NCI-H1436 treated with DMSO at 0.1 percent for 48 hours (cell line): ENCODE measurements at places on chromosomes 1 and 21.

- DNase-seq: no peak
These were observed 56.8 kb downstream of the DESI2 start for GRCh38 chr1:244709476-244710368.

DNA sequence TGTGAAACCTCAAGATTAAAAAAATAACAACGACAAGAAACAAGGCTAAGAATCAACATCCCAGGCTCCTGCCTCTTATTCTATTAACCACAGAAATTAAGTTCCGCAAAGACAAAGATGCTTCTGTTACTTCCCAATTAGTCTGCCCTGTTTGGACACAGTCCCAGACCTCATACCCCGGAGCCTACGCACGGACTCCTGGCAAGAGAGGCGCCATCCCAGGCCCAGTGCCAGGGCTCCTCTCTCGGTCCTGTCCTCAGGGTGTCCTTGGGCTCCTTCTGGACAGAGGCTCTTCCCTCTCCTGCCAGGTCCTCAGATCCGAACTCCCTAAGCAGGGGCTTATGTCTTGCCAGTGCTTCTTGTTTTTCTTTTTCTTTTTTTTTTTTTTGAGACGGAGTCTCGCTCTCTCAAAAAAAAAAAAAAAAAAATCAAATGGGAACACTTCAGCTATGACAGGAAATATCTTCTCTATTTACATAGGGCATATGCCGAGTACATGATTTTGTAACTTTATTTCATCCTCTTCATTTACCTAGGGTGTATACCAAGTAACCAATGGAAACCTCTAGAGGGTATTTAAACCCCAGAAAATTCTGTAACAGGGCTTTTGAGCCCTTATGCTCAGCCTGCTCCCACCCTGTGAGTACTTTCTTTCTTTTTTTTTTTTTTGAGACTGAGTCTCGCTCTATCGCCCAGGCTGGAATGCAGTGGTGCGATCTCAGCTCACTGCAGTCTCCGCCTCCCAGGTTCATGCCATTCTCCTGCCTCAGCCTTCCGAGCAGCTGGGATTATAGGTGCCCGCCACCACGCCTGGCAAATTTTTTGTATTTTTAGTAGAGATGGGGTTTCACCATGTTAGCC, 11.7 kb upstream of the ENO1 start:
- DNase-seq: no peak

GRCh38 chr1:90435351-90435750, 281.8 kb downstream of the BARHL2 start:
- DNase-seq: no peak

DNA sequence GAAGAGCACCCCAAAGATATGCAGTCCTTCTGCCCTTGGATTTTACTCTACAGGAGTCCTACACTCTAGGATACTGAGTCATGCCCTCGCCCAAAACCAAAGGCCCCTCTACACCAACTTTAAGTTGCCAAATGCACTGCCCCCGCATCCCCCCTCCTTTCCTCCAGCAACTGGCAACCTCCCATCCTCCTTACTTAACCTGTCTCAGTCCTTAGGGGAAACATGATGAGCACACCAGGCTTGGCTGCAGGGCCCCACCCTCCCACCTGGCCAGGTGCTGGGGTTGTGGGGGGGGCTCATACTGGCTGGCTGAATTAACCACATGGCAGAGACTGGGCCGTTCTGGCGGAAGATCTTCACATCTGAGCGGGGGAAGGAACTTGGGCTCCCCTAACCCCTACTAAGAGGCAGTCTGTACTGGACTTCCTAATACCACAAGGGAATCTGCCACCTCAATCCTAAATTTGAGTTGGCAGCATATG, 1.2 kb downstream of the HDGF start:
- DNase-seq: no peak

DNA sequence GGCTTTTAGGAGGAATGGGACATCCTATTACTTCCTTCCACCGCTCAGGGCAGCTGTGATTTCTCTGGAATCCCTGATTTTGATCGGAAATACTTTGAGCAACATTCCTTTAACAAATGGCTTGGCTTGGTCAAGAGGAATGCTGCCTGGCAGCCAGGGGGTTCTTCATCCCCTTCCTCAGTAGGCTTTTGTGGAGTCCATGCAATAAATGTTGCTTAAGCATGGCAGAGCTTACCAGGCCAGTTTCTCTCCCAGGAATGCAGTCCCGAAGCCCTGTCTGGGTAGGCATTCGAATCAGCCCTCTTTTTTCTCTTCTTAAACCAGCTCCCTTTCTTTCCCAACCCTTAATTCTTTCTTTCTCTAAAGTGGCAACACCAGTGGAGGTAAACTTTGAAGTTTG, 177.1 kb upstream of the KIAA0040 start:
- no peak for DNase-seq

GRCh38 chr1:78045926-78046778, at the start of gene GIPC2:
Gene GIPC2, plus strand, starts transcription at chr1:78045966. Its CDS starts 129 bp downstream, at chr1:78046095.
- DNase-seq: no peak

DNA sequence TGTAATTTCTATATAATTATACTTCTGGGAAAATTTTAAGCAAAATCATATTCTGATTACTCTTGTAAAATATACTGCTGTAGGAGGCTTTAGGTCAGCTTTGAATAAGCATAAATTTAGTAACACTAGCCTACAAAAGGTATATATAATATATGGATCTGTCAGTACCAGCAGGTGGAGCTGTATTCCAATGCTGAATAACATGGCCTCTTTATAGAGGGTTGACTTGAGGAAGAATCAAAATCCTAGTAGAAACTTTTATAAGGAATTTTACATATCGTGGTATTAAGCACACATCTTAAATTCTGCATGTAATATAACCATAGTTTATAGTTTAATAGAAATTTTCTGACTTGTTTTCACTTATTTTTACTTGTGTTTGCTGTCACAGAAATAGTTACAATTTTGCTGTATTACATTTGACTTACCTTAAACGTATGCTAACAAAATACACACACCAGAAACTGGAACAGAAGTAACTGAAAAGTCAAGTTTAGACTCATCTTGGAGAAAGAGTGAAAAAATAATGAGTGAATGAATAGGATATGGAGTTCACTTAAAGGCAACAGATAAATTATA, 79.3 kb downstream of the HMCN1 start:
- DNase-seq: no peak

- no peak for DNase-seq
These were observed 130.3 kb upstream of the DPYD start for GRCh38 chr1:98051065-98051675.

DNA sequence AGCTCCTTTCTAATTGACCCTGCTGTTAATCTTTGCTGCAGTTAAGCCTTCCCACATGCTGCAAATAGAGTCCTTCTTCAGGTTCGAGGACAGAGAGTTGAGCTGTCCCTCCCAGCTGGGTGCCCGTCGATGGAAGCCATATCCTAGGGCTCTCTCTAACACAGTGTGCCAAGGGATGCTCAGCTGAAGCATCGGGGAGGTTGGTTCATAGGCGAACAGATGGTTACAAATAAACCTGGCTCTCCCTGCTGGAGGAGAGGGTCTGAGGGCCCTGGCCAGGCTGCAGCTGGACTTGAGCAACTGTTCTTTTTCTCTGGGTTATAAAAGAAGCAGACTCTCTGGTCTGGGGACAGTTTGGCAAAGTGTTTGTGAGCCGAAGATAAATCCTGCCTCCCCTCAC, 120.3 kb upstream of the C8B start:
- no peak for DNase-seq

DNA sequence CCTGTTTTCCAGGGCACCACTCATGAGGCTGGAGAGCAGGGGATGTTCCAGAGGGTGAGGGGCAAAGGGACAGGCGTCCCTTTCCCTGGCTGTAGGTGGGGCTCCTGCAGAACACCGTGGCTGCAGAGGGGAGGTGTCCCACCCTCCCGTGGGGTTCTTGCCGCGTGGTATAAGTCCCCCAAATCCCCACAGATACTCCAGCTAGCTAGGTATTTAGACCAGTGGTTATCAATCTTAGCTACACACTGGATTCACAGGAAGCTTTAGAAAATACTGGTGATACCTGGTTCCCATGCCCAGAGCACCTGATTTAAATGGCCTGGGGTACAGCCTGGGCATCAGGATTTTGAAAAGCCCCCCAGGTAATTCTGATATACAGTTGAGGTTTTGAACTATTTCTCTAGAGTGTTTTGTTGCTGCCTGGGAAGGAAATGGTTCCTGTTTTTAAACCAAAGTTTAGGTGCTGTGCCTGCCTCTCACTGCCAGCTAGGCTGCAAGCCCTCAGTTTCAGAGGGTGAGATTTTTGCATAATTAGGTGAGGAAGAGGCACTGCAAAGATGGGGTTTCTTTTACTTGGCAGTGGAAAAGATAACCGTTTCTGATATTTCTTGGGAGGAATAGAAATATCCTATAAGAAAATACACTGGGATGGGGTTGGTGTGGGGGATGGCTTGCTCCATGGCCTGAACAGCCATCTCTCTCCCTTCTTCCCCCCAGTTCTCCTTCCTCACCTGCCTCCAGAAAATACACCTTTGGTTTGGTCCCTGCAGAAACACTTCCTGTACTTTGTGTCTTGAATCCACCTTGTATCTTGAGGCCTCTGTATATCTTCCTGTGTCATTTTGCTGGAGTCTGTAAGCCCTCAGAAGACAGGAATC, 51.7 kb downstream of the RASSF5 start:
- no peak for DNase-seq

DNA sequence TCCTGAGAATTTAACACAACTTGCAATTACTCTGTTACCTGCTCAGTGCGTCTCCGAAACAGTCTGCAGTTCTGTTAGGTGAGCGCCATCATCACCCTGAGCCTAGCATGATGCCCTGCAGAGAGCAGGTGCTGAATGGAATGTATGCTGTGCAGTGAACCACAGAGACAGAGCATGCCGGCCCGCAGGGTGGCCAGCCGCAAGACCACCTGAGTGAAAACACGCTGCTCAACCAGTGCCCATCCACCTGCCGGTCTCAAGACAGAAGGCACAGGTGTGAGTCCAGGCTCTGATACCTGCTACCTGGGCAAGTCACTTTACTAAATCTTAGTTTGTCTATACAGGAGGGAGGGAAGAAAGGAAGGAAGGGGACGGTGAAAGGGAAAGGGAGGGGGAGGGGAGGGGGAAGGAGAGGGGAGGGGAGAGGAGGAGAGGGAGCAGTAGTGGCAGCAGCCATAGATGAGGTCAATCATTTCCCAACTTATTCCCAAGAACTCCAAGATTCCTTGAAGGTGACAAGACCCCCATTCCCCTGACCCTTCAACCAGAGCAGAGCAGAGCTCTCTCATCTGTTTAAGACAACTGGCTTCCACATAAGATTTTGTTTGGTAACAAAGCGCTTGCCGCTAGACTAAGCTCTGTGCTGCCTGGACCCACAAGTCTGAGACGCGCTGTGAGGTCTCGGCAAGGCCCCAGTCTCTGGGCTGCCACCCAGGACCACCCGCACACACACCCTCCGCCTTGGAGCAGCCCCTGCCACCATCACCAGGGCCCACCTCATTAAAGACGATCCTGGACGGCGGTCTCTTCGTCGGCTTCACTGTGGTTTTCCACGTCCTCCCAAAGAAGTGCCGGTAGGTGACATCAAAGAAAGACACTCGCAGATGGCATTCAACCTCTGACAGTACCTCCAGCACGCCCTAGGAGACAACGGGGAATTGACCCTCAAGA, 14.5 kb downstream of the NPHP4 start:
- DNase-seq: no peak

GRCh38 chr21:38310646-38311485, 54.1 kb downstream of the KCNJ15 start:
- no peak for DNase-seq

- no peak for DNase-seq
These were observed 21.4 kb downstream of the SEC16B start for GRCh38 chr1:177948336-177948972.

DNA sequence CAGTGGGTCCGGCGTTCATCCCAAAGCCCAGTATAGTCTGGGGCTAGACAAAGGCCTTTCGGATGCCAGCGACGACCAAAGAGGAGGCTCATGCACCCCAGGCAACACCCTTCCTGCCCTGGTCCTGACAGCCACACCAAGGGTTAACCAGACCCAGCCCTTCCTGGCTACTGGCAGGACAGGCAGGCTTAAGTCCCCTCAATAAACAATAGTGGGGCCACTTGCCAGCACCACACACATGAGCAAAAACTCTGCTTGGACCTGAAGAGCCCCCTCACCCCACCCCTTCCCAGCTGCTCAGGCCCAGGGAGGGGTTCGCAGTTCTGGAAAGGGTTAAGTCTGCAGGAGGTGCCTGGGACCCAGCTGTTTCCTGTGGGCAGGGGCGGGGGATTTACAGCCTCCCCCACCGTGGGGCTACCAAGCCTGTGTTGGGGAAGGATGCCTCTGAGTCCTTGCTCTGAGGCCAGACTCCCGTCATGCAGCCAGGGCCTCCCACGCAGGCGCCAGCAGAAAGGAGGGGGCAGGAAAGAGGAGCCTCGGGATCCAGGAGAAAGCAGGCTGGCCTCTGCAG, 18.2 kb downstream of the PHLDA3 start:
- no peak for DNase-seq

DNA sequence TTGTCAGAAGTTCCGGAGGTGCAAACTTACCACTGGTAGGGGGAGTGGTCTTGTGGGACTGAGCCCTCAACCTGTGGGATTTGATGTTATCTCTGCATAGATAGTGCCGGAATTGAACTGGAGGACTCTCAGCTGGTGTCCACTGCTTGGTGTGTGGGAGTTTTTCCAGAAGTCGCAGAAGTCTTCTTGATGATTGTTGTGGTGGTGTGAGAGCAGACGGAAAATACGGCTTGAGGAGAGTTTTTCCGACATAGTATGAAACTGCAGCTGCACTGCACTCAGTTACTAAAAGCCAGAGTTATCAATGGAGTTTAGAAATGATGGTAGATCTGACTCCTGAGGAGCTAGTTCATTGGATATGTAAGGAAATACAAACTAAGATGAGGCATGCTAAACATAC, 14.9 kb downstream of the RGS5 start:
- no peak for DNase-seq

GRCh38 chr1:89633248-89633799, 404 bp downstream of the LRRC8C start:
- DNase-seq: no peak

DNA sequence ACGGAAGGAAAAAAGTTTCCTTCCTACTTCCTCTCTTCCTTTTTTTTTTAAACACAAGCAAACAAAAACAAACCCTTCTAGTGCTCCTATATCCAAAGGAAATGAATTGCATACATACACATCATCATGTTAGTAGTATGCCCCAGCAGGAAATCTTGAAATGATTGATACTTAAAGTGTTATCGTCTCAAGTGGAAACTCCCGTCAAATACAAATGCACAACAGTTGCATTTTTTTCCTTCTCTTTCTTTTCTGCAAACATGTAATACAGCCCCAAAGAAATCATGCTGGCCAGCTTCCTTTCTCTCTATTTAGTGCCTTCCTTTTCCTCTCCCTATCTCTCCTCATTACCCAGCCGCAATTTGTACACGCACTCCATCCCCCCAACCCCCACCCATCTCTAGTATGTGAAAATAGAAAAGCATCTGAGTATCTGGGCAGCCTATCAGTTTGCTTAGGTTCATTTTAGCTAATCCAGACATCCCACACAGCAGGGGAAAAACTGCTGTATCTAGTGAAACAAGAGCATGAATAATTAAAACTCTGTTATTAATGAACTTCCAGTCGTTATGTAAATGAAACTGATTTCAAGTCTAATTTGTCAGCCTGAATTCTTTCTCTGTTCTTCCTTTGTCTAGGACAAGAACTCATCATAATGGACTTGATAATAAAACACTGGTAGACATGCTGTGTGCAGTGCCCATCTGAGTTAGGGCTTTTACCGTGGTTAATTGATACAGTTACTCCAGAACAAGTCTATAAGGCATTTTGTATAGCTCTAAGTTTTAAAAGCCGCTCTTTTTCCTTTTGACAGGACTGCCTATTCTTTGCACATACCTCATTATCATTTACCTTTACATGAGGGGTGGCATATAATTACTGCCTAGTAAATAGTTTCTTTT, 336.5 kb upstream of the ADGRL2 start:
- DNase-seq: no peak
